T follicular helper cell (primary cell): ENCODE measurements at places on chromosomes 5 and 9.

GRCh38 chr5:135032999-135033861 lies 798 bp downstream of the PITX1 start:
- no peak for DNase-seq

DNA sequence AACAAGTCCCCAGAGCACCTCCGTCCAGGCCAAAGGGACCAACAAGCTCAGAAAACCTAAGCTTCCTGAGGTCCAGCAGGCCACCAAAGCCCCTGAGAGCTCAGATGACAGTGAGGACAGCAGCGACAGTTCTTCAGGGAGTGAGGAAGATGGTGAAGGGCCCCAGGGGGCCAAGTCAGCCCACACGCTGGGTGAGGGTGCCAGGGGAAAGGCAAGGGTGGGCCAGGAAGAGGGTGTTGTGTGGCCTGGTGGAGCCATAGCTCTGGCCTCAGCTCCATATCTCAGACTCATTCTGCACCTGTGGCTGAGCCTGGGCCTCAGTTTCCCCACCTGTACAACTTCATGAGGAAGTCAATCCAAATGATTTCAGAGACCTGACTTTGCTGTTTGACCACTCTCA lies 20.7 kb downstream of the CD74 start:
- no peak for DNase-seq

DNA sequence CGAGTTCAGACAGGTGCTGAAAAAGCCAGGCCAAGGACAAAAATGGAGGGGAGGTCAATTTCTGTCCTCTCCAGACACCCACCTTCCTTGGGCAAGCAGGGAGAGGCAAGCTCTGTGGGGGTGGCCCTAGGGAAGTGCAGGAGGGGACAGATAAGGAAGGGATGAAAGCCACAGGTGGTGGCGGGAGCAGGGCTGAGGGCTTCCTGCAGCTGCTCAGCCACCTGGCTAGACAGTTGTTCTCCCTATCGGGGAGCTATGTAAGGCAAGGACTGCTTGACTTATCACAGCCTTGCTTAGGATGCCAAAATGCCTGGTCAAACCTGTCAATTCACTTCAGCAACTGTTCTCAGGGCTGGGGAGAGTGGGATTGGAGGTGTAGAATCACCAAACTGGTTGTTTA lies 266.1 kb downstream of the ZSWIM6 start:
- DNase-seq = no peak

GRCh38 chr5:139137697-139138096 lies 60.5 kb downstream of the SIL1 start:
- no peak for DNase-seq

DNA sequence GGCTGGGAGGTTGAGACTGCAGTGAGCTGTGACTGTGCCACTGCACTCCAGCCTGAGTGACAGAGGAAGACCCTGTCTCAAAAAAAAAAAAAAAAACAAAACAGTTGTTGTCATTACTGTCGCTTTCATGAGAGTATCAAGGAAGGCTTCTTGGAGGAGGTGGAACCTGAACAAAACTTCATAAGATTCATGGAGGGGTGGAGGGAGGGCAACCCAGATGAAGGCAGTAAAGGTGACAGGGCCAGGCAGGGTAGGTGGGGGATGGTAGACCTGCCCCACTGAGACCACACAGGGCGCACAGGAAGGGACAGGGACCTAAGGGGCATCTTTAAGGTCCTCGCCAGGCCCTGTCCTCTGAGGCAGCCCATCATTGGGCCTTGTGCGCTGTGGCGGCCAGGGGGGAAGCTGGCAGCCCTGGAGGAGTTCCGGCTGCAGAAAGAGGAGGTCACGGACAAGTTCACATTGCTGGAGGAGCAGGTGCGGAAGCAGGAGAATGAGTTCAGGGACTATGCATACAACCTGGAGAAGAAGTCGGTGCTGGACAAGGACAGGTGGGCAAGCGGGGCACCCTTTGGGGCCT lies 3.5 kb downstream of the CFAP157 start:
- DNase-seq = no peak

- no peak for DNase-seq
Measured at GRCh38 chr9:135791431-135792267, 89.7 kb downstream of the KCNT1 start.

GRCh38 chr9:90822866-90823265 lies 21.2 kb downstream of the SYK start:
- DNase-seq = no peak

- no peak for DNase-seq
Measured at GRCh38 chr9:114425126-114425525, 37.3 kb upstream of the AKNA start.

GRCh38 chr5:24649531-24649930 lies 4.8 kb upstream of the CDH10 start:
- no peak for DNase-seq
